Fibroblast of villous mesenchyme (primary cell): ENCODE measurements at places on chromosomes 5 and 9. TPM values are rescaled to one million over a fixed set of nuclear protein-coding genes. Genes with fewer than 3 reads are reported as not detected.
A peak's percentile ranks its signal among the peaks of the same experiment; 100 is the strongest.

CCNJL gene
- 0.86 and 1.3 TPM in 2 replicates for total RNA-seq

ABO gene
- not detected in 2 replicates for total RNA-seq

- peak; percentile 87 for DNase-seq
Measured at GRCh38 chr5:147454996-147455677, 54.7 kb downstream of the DPYSL3 start.

DNA sequence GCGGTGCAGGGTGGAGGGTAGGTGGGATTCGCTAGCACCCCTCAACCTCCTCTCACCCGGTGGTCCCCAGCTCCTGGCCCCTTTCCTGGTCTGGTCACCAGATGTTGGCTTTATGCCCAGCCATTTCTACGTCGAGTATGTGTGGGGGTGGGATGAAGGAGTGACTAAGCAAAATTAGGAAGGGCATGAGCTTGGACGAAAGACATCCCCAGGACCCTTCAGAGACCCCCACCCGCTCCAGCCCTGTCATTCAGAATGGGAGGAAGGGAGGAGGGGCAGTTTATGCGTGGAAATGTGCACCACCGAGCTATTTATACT is 742 bp downstream of the BHMT2 start:
- DNase-seq: peak; percentile 60

DNA sequence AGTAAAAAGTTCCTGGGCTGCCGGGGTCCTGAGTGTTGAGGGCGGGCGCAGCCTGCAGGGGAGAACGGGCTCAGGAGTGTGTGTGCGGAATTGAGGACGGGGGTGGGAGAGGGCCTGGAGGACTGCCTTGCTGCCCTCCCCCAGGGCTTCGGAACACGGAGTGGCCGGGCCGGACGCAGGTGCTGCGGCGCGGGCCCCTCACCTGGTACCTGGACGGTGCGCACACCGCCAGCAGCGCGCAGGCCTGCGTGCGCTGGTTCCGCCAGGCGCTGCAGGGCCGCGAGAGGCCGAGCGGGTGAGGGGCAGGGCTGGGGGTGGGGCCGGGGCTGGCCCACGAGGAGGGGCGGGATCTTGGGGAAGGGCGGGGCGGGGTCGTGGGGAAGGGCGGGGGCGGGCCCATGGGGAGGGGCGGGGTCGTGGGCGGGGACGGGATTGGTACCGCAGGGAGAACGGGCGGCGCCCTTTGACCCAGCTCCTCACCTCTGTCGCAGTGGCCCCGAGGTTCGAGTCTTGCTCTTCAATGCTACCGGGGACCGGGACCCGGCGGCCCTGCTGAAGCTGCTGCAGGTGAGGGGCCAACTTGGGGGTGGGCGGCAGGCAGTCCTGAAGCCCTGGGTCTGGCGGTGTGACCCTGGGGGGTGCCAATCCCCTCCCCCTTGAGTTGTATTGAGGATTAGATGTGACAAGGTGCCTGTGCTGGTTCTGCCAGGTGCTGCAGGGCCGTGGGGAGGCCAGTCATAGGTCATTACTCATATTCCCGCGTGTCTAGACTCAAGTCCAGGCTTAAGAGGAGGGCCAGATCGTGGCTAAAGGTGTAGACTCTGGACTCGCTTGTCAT is 7.1 kb downstream of the FPGS start:
- DNase-seq: no peak

PAIP2 gene
- 35.1 and 56.1 TPM in 2 replicates for total RNA-seq

PDE8B gene
- 0.64 and 6.0 TPM in 2 replicates for total RNA-seq

DNA sequence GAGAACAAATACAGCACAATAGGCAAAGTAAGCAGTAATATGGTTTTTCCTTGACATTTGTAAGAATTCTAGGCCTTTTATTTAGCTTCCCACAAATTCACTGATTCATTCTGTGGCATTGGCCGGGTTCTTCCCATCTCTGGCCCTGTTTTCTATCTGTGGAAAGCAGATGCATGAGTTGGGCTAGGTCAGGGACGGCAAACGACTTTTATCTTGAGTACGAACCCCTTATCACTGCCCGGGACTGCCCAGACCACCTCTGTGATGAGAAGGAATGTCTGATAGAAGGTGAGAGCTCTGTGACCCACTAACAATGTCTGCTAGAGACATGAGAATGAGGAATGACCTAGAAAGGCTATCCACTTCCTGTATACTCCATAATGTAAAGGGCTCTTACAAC is 35.4 kb upstream of the ADAM19 start:
- no peak for DNase-seq

- no peak for DNase-seq
Measured at GRCh38 chr5:138334867-138335447, 3.1 kb upstream of the FAM53C start.

DNA sequence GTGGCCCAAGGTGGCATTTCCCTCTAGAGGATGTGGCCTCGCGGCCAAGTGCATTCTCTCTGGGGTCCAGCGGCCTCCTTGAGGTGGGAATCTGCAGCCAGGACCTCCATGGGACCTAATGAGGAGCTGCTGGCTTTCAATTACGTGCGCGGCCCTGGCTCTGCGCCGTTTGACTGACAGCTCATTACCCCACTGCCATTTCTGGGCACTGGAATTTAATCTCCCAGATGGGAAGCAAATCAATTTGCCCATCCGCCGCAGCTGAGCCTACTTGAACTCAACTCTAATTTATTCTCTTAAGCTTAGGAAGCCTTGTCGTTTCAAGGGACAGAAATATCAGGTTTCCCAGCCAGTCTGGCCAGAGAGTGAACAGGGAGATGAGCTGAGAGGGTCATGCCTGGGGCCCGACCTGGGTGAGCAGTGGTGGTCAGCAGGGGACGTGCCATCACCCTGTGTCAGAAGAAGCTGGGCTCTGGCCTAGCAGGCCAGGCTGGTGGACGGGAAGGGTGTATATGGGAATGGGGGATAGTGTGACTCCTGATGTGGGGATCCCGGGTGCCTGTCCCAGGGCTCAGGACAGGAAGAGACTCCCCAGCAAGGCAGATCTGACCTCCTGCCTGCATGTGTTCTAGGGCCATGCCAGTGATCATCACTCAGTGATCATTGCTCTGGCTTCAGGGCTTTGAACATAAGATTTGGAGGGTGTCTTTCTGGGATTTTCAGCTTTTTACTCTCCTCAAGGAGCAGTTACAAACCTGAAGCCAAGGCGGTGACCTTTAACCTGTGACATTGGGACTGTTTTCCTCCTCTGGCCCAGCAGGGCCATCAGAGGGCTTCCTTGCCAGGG is 69.7 kb downstream of the MACROH2A1 start:
- DNase-seq: no peak

- peak; percentile 77 for DNase-seq
Measured at GRCh38 chr5:143495821-143496275, 92.4 kb upstream of the NR3C1 start.

GRCh38 chr5:68875351-68875750 is 218.5 kb upstream of the SLC30A5 start:
- no peak for DNase-seq

DNA sequence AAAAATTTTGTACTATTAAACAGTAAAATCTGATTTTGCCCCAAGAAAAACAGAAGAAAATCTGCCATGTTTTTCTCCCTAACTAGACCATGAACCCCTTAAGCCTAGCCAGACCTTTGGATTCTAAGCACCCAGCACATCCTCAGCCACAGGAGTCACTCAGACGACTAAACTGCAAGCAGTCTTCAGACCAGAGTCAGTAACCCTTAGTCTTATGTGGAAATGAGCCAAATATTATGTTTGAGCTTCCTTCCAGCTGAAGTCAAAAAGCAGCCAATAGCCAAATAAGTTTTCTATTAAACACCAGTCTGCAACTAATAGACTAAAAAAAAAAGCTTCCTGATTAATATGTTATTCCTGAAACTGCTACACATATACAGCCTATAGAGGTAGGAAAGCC is 47.4 kb downstream of the GOLPH3 start:
- DNase-seq: no peak

DNA sequence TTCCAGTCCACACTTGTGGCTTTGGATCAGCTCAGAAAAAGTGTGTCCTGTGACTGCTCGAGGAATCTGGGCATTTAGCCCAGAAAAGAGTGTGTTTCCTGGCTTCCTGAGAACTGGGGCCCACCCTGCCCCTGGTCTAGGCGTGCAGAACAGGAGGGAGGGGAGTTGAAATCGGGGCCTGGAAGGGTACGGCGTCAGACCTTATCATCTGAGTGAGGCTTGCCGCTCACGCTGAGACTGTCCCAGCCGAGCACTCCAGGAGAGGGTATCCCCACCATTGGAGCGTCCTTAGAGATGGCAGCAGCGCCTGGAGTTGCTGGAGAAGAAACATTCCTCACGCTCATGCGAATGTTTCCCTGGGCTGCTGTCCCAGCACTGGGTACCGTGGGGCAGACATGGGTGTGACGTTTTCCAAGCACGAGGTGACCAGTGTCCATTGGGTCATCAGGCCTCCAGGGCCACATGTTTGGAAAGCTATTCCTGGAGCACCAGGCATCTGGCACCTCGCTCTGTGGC is 22.5 kb downstream of the NEK6 start:
- DNase-seq: peak; percentile 95

- DNase-seq: no peak
Measured at GRCh38 chr5:68285075-68285840, 69.7 kb downstream of the PIK3R1 start.

GRCh38 chr9:119412399-119412798 is 43.2 kb upstream of the BRINP1 start:
- DNase-seq: no peak

DNA sequence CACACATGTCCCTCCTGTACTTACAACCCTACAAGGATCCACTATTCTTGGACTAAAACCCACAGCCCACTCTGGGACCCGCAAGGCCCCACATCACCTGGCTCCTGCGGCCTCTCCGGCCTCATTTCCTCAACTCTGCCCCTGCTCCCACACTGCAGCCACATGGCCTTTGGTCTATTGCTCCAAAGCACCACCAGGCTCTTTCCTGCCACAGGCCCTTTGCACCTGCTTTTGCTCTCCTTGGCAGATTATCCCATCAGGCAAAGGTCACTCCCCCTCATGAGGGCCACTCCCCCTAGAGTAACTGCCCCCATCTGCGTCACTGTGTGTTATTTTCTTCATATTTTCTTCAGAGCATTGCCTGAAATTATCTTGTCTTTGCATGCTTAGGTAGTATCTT is 26.1 kb upstream of the CPLX2 start:
- DNase-seq: no peak

SAXO1 gene
- not detected in 2 replicates for total RNA-seq

GRCh38 chr5:116487045-116487444 is 87.6 kb downstream of the SEMA6A start:
- DNase-seq: no peak

- peak; percentile 43 for DNase-seq
Measured at GRCh38 chr9:131709771-131710431, 30.0 kb downstream of the RAPGEF1 start.

- peak; percentile 80 for DNase-seq
Measured at GRCh38 chr5:143261748-143262392, 141.6 kb downstream of the NR3C1 start.

DNA sequence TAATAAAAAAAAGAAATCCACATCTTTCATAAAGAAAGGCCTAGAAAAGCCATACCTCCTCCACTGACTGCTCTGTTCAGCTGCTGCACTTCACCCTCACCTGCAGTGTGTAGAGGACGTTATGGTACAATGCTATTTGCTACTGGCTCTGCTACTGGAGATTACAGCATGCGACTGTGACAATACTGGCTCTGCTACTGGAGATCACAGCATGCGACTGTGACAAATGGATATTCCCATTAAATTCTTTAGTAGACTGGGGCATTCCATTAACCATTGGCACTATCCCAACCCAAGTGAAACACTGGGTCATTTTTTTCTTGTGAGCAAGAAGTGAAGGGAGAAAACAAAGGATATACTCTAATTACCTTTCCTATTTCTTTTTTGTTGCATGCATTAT is 1063.5 kb upstream of the DMAC1 start:
- DNase-seq: no peak

- no peak for DNase-seq
Measured at GRCh38 chr9:88990041-88990728, 1.1 kb upstream of the S1PR3 start.

DNA sequence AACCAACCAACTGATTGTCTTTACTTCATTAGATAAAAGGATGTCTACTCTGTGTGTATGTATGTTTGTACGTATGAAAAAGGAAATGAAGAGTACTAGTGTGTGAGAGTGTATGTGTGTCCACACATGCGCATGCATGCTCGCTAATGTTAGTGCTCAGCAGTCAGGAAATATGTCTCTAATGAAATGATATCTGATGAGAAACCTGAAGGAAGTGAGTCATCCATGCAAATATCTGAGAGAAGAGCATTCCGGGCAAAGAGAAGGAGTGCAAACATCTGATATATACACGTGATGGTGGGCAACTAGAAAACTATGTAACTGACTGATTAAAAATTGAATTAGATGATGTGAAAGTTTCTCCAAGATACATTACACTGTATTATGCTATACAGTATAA is 29.6 kb upstream of the UGCG start:
- DNase-seq: peak; percentile 69

GRCh38 chr9:91150998-91151717 is 210.6 kb downstream of the AUH start:
- DNase-seq: peak; percentile 94

DNA sequence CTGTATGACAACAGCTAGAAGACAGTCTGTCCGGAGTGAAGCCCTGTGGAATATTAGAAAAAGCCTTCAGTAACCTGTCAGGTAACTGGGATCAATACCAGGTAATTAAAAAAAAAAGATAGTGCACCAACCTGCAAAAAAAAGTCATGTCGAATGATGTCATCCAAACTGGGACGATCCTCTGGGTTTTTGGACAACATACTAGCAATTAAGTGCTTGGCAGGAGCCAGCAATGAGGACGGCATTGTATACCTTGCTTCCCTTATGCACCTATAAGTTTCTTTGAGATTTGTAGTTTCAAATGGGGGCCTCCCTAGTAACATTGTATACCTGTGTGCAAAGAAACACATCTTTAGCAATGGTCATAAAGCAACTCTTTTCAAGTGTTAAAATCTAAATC is 2.8 kb downstream of the PLK2 start:
- DNase-seq: no peak

DNA sequence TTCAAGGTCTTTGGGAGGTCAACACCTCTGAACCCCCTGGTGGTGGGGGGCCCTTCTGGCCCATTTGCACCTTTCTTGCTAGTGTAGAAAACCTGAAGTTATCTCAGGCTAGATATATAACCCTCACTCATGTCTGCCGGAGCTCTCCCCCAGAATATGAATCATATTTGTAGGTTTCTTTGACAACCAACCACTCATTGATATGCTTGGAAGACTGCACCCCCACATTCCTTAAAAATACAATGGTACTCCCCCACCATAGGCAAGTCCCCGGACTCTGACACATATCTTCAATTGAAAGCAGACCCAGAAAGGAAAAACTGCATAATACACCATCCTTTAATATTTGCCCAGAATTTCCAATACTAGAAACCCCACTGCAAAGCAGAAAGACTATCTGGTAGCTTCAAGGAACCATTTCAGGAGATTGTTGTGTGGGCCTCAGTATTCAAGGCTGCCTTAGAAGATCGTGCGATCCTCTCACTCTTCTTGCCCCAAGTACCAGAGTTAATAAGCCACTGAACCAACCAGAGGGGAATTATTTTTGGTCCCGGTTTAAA is 978 bp upstream of the UBE2B start:
- DNase-seq: no peak

DMRTA1 gene
- 0.32 and 0.86 TPM in 2 replicates for total RNA-seq

GRCh38 chr9:91546574-91546973 is 122.9 kb upstream of the NFIL3 start:
- DNase-seq: no peak
